Muscle of leg (tissue), 16 donors: ENCODE measurements at places on chromosomes 3 and 15.

- peak; percentile 83 for DNase-seq
Observed at GRCh38 chr3:89116476-89116875, 9.1 kb downstream of the EPHA3 start.

- peak; percentile 70 for DNase-seq
Observed at GRCh38 chr15:32872621-32873283, 154.9 kb downstream of the GREM1 start.

GRCh38 chr15:99176757-99177156 is 71.9 kb downstream of the SYNM start:
- DNase-seq = peak; percentile 34

GRCh38 chr15:44633603-44634002 is 29.9 kb downstream of the SPG11 start:
- DNase-seq = no peak

- no peak for DNase-seq
Observed at GRCh38 chr15:94576889-94577533, 345.6 kb downstream of the MCTP2 start.
